ENCODE measurements at places on chromosomes 2 and 18.

DNA sequence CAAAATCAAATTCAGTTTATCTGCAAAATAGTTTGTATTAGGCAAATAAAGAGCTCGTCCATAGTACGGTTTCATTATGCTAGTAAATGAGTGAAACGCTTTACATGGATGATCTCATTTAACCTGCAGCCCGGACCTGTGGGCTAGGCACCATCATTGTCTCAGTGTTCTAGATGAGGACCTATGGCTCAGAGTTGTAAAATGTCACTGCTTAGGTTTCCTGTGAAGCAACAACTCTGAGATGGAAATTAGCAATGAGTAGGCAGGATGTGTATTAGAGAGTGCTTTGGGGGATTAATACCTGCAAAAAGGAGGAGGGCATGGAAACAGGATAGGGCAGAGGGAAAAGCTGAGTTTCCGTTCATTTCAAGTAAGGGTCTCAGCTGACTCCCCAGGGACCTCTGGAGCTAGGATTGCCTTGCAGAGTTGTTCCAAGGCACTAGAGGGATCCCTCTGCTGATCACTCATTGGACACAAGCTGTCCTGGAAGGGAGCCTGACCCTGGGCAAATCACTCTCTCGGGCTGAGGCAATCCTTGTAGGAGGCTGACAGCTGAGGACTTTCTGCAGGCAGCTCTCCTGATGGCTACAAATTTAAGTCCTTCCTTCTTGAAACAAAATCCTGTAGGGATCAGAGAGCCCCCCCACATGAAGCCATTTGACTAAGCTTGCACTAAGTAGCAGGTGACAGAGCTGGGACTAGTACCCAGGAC, 58.8 kb upstream of the SIX2 start:
- no peak for DNase-seq

DNA sequence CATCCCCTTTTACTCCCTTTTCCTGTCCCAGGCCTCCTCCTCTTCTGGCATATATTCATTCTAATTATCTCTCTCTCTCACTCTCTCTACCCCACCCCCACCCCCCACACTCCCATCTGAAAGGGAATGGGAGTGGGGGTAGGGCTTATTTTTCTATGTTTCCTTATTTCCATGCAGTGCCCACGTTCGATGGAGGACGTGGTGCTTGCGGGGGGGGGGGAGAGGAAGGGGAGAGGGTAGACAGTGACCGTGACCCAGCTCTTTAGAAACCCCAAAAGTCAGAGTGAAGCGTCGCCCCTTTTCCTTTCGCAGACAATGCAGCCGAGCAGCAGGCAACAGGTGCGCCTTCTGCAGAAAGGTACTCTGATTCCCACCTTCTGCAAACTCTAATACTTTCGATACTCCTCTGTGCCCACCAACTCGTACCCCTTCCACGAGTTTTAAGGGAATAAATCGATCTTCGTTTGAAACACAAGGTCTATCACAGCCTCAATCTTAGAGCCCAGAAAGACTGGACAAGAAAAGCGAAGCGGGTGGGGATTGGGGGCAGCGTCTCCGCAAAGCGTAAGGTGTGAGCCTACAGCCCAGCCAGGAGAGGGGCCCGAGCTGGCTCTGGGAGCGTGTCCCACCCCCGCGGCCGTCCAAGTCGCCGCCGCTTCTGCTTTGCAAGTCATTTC, 891 bp upstream of the NR4A2 start:
- peak; percentile 42 for DNase-seq

GRCh38 chr2:234725528-234726264, 226.1 kb upstream of the SH3BP4 start:
- DNase-seq = no peak

- DNase-seq = no peak
Measured at GRCh38 chr2:228646061-228646460, 464.6 kb upstream of the SPHKAP start.

GRCh38 chr18:14577971-14578370, 34.6 kb upstream of the POTEC start:
- no peak for DNase-seq

DNA sequence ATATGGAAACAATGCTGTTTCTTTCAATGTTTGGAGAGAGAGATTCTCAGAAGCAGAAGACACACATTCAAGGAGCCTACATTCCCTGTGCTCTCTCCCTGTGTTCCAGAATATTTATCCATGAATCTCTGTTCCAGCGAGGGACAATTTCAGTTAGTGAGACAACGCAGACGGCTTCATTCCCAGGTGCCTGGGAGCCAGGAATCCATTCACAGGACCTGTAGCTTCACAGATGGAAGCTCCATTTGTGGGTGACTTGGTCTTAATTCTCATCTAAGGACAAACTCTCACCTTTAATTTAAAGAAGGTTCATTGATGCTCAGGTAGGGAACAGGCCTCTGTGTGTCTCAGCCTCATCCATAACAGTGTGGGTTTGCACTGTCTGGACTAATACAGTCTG, 1156.6 kb downstream of the RPIA start:
- no peak for DNase-seq

GRCh38 chr2:118112771-118113334, 24.6 kb downstream of the INSIG2 start:
- no peak for DNase-seq

DNA sequence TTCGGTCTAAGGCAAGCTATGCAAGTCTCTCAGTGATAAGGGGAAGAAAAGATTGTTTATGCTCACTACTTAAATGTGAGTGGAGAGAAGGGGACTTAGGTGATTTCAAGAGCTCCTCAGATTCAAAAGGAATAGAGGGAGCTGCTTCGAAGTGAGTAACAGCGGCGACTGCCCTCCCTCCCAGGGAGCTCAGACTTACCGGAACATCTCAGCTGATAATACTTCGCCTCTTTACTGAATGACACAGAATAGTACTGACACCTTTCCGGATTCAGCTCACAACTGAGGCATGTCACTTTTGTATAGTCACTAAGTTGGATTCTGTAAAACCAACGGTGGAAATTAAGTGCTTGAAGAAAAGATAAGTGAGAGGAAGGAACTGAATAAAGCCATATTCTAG, 55.5 kb downstream of the DPP4 start:
- no peak for DNase-seq

DNA sequence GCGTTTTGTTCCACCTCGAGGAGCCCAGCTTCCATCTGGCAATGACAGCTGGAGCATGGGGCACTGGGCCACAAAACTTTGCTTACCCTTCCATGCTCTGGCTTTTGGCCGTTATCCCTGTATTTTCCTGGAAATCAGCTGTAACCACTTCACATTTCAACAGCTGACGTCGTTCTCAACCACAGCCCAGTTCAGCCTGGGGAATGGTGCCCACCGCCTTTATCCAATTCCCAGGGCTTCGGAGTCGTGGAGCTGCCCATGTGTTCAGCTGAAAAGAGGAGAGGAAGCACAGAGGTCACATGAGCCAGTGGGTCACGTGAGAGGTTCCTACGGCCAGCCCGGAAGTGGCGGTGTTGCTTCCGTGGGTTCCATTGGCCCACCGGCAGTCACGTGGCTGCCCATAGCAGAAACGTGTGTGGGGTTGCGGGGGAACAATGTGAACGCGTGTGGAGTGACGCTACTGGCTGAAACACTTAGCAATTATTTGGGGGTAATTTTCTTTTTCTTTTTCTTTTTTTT, 16.7 kb upstream of the EDAR start:
- no peak for DNase-seq

DNA sequence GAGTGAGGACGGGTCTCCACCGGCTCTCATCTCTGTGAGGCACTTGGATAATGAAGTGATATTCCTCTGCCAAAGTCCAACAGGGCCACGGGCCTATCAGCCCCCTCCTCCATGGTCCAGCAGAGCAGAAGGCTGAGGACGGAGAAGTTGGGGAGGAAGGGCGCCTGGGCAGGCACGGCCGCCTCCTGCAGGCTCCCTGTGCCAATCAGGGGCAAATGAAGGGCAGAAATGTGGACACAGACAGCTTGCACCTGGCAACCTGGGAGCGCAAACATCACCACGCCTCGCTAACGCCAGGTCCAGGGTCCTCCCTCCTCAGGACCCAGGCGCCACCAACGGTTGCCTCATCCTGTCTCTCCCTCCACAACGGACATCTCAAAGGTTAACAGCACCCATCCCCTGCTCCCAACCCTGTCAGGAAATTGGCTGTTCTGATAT, 24.3 kb downstream of the SMAD7 start:
- DNase-seq = no peak

DNA sequence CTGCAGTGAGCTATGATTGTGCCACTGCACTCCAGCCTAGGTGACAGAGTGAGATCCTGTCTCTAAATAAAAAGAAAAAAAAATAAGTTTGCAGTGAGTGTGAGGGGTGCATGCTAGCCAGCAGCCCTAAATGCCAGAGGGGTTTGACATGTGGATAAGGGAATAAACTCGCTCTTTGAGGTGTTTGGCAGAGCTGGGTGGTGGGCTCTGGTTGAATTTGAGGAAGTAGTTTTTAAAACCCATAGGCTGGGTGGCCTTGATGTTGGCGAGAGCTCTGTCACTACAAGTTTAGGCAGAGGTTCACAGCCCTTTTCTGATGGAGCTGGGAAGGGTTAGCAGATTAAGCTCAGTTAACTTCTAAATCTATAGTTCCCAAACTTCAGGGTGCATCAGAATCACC, 3.1 kb downstream of the ANXA4 start:
- DNase-seq = no peak

- no peak for DNase-seq
Measured at GRCh38 chr2:66439812-66440542, 5.1 kb downstream of the MEIS1 start.

GRCh38 chr18:50644807-50645206, 84.9 kb downstream of the MAPK4 start:
- no peak for DNase-seq

- DNase-seq = peak; percentile 50
Measured at GRCh38 chr18:11850821-11851145, 430 bp upstream of the CHMP1B start.

DNA sequence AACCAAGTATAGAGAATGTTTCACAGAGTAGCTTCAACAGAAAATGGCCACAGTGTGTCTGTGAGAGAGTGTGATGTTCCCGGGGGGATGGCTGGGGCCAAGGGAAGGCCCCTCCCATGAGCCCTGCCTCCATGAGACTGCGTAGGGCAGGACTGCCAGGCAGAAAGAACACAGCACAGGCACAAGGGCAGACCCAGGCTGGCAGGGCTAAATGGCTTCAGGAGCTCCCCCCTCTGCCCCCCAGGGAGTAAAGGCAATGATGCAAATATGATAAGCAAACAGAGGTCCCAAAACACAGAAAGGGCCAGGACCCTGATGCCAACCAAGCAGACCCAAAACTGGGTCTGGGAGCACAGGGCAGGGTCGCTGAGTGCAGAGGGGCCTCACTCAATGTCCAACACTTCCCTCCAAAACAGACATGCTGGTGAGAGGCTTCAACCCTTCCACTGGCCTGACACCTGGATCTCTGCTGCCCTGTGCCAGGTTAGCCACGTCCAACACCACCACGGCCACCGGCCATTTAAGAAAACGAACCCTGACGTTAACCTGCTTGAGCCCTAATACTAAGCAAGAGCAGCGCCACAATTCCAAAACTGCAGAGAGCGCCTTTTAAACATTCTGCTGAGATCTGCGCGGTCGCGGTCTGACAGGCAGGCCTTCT, 90.3 kb downstream of the HDAC4 start:
- no peak for DNase-seq

DNA sequence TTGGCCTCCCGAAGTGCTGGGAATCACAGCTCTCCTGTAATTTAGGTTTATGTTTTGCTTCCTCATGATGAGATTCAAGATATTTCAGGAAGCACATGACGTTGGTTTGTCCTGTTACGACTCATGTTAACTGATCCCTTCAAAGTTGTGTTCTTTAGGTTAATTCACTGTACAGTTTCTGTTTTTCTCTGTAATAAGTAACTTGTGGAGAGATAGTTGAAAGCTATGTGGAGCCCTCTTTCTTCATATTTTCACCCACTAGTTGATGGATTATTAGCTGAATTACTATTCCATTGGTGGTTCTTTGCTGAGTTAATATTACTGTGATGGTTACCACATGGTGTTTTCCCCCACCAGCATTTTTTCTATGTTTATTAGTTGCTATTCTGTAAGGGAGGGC, 18.3 kb upstream of the CHCHD5 start:
- DNase-seq = no peak

- DNase-seq = no peak
Measured at GRCh38 chr18:70405052-70405451, 116.2 kb downstream of the SOCS6 start.

- peak; percentile 90 for DNase-seq
Measured at GRCh38 chr2:3728104-3729054, 25.0 kb downstream of the DCDC2C start.

- DNase-seq = no peak
Measured at GRCh38 chr2:75716406-75716805, 5.7 kb upstream of the GCFC2 start.

DNA sequence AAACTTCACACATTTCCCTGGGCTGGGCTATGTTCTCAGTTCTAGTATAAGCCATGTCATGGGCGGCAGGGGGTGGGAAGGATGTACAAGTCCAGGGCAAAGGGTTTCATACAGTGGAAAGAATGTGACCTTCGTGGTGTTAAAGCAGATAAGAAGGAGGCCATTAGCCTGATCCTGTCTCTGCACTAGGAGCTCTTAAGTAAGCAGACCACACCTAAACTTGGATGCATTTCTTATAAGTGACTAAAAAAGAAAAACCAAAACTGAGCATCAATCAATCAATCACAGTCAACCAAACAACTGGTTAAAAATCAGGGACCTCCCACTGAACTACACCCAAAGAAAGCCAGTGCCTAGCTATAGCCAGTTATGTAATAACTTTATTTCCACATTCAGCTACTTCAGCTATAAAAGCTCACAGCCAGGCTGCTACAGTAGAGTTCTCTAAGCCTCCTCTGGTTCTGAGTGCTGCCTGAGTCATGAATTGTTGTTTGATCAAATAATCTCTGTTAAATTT, 46.8 kb upstream of the RIOK3 start:
- DNase-seq = no peak

- DNase-seq = no peak
Measured at GRCh38 chr2:15760232-15760910, 168.7 kb downstream of the DDX1 start.

DNA sequence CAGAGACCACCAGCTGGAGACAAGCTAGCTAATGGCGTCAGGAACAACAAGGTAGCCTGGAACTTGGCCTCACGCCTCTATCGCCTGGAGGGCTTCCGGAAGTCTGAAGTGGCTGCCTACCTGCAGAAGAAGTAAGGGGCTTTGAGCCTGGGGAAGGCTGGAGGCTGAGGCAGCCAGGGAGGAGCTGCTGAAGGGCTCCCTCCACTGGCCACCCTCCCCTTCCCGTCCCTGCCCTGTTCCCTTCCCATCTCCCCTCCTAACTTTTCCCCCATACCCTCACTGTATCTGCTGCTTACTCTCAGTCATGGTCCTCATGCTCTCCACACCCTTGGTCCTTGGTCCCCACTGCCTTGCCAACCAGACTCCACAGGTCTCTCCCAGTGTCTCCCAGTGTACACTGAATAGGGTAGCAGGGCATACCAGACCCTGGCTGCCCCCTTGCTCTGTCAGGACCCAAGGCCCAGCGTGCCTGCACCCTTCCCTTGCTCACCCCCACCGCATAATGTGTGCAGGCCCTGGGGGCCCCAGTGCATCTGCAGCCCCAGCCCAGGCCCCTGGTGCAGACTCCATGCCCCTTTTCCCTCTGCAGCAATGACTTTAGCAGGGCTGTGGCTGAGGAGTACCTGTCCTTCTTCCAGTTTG, 18.8 kb downstream of the PSD4 start:
- DNase-seq = no peak

- DNase-seq = no peak
Measured at GRCh38 chr2:192410319-192410718, 215.6 kb upstream of the TMEFF2 start.

All from Kasumi-1 (cell line).